Left colon (tissue), 2 donors: ENCODE measurements at places on chromosomes 7 and 10. TPM values are rescaled to one million over a fixed set of nuclear protein-coding genes. Genes with fewer than 3 reads are reported as not detected.

DNA sequence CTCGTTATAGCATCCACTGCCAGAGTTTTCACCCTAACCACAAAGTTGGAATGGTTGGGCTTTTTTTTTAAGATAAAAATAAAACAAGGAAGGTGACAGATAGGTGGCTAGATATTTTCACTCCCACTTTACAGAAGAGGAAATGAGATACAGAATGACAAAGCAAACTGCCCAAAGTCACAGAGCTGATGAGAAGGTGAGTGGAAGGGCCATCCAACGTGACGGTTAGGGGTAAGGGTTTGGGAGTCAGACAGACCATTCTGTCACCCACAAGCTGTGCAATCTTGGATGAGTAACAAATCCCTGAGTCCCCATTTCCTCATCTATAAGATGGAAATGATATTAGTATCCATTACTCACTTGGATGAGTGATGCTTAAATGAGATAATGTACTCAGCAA lies 106.9 kb upstream of the PDLIM1 start:
- DNase-seq = no peak

- DNase-seq = no peak
These were observed 9.5 kb downstream of the GLI3 start for GRCh38 chr7:42227541-42227935.

DNA sequence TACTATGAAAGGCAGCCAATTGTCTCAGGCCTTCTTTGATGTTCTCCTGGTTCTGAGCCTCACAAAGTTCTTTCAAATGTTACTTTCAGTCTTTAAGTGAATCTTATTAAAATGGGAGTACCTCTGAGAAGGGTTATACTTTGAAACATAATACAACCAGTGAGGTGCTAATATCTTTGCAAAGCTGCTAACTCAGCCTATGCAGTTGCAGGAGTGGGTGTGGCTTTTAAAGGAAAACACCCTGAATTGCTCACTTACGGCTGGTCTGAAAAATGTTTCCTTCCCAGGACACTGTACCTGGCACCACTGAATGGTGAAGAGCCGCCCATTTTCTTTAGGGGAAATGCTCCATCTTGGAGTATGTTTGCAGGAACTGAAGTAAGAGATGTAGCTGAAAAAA lies 130.9 kb downstream of the CHN2 start:
- DNase-seq = no peak

DNA sequence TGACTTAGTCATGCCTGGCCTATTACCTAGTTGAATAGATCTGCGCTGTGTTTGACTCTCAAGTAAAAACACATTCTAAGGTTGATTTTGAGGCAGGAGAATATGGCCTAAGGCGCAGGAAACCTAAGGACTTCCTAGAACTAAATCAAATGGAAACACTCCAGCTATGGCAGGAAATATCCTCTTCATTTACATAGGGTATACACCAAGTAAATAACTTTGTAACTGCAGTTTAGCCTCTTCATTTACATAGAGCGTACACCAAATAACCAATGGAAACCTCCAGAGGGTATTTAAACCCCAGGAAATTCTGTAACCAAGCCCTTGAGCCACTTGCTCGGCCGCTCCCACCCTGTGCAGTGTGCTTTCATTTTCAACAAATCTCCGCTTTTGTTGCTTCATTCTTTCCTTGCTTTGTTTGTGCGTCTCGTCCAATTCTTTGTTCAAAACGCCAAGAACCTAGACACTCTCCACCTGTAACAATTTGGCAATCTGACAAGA lies 35.6 kb upstream of the XRCC2 start:
- no peak for DNase-seq

DNA sequence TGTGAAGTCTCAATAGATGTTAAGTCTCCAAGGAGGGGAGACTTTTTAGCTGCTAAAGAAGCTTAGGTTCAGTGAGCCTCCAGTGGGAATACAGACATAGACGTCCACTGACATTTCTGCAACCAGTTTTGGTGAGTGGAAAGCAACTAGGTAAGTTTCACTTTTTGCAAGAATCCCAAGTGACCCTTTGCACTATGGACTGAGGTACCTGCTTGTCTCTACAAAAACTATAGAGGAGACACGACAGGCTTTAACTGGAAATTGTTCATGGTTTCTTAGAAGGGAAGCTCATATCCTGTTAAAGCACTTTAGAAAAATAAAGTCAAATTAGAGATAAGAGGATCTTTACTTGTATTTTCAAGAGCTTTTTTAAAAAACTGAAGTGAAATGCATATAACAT lies 38.6 kb downstream of the GBF1 start:
- DNase-seq = no peak

DNA sequence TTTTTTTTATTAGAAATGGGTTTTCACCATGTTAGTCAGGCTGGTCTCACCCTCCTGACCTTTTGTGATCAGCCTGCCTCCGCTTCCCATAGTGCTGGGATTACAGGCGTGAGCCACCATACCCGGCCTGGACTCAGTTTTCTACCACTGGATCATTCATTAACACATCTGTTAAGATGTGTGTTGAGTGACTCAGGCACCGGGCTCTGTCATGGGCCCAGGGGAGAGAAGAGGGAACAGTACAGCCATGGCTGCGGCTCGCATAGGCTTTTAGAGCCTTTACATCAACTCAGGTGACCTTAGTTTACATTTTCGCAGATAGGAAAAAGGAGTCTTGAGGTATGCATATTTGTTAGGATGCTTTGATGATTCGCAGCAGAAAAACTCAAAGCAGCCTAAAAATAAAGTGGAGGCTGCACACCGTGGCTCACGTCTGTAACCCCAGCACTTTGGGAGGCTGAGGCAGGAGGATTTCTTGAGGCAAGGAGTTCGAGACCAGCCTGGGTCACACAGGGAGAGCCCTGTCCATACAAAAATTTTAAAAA lies 3.1 kb upstream of the ARPC1B start:
- DNase-seq = no peak

DNA sequence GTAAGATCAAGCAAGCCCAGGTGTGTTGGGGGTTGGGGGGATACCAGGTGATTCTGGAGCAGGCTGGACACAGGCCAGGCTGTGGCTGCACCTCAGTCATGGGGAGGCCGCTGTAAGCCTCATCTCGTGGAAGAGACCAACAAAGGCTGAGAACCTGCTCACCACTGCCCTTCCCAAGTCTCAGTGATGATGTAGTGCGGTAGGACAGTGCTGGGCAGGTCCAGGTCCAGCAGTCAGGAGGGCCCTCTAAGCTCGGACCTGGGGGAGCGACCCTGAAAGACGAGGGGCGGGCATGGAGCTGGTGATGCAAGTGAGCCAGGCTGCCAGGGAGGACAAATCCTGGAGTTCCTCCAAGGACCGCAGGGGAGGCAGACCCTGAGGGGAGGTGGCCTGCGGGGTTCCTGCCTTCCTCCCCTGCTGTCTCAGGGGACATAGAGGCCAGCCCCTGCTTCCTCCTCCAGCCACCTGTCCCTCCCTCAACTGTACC lies 3.3 kb upstream of the PWWP2B start:
- peak; percentile 19 for DNase-seq

DNA sequence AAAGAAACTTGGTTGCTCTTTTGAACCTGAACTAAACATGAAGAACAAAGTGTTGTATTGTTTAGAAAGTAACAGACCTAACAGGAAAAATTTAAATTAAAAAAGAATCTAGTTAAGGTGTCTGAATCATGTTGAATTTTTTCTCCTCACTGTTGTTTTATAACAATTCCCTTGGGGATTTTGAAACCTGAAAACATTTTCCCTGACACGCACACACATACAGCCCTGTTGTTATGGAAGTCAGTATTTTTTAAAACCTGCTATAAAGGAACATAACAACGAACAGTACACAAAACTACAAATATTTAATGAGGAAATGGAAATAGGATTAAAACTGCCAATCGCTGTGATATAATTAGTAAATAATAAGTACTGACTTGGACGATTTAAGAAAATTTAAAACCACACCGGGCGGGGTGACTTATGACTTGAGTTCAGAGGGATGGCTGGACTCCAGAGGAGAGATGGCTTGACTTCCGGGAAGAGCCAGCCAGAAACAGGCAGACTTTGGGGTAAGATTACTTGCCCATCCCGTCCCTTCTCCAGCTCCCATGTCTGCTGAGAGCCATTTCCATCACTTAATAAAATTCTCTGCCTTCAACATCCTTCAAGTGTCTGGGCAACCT lies 16.2 kb upstream of the SPOCK2 start:
- no peak for DNase-seq

DNA sequence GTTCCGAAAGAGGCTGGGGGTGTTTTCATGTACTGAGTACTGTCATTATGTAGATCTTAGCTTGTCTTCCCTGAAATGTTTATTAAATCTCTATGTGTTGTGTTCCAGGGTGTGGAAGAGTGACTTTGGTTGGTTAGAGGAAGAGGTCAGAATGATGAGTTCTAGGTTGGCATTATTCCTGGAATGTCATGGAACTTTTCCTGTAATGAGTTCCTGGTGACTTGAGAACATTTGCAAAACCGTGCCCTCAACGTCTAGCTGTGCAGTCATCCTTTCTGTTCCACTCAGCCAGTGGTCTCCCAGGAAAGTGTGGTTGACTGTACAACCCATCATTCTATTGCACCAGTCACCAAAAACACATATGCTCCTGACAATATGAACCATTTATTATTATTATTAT lies 129.6 kb downstream of the BICC1 start:
- no peak for DNase-seq

GRCh38 chr10:34721208-34721840 lies 93.8 kb downstream of the PARD3 start:
- DNase-seq = no peak

DNA sequence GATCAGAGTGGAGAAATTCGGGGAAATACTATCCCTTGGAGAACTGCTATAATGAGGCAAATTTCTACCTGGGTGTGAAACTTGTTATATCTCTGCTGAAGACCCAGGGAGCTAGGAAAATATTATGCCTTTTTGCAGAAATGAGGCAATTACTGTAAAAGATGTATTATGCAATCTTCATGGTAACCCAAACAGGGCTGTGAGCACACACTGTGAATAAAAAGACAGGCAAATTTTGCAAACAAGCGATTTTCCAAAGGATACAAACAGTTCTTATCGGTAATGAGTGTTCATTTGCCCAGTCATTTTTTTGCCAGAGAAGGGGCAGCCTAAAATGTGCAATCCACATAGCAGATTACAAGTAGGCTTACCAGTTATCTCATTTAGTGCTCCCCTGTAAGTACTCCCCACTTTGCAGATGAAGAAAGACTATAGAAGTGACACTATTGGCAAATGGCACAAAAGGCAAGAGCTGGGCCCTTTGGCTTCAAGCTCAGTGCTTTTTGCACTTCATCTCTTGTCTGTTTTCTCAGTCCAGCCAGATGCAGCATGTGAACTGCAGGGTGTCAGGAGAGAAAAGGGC lies 205.8 kb downstream of the HECW1 start:
- DNase-seq = no peak

- DNase-seq = no peak
These were observed 66.3 kb upstream of the INHBA start for GRCh38 chr7:41769162-41769561.

DNA sequence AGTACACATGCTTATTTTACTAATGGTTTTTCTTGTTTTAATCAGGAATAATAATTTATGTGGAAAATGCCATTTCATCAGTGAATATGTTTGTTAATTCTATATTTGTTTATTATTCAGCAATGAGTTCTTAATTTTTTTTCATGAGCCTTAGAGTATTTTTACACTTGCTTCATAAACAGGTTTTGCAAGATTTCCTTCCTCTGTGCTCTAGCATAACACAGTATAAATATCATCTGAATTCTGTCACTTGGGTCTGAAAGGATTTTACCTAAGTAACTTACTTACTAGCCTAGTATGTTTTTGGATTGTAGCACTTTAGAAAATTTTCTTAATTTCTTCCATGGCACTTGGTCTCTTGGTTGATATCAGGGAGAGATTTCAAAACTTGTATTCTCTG lies 45.8 kb downstream of the GLCCI1 start:
- DNase-seq = no peak

GRCh38 chr10:115214829-115215228 lies 121.7 kb downstream of the ATRNL1 start:
- no peak for DNase-seq

DNA sequence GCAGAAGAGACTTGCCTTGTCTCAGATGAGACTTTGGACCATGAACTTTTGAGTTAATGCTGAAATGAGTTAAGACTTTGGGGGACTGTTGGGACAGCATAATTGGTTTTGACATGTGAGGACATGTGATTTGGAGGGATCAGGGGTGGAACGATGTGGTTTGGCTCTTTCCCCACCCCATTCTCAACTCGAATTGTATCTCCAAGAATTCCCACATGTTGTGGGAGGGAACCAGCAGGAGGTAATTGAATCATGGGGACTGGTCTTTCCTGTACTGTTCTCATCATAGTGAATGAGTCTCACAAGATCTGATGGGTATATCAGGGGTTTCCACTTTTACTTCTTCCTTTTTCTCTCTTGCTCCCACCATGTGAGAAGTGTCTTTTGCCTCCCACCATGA lies 229.7 kb upstream of the KCND2 start:
- DNase-seq = no peak

DNA sequence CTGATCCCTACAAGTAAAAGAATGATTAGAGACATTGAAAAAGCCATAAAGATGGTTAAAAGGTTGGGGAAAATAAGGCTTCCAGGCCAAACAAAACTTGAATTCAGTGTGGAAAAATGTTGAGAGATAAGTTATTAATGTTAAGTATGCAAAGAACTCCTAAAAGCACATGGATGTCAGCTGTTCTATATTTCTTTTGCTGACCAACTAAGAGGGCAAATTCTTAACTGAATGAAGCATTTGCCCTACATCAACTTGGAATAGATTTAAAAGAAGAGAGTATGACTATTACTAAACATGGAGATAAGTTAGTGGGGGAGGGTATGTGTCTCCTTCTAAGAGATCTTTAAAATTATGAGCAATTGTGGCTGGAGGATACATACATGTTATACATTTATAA lies 124.8 kb downstream of the KIAA1217 start:
- no peak for DNase-seq

DNA sequence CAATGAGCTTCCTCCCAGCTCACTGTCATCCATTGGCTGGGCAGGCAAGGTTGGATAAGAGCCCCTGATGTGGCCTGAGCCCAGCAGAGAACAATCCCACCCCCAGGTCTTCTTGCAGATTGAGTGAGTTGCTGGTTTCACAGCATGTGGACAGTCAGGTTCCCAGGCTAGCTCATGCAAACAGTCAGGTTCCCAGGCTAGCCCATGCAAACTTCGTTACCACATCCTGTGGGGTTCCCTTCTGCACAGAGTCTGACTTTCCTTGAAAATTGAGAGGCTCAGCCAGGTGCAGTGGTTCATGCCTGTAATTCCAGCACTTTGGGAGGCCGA lies 67.1 kb downstream of the TMEM130 start:
- no peak for DNase-seq

Gene FFAR4
- 44.4 TPM for total RNA-seq

Gene RRP12
- total RNA-seq = 15.1 TPM

Gene CAMK2G
- total RNA-seq = 56.1 TPM

Gene OR2A5
- total RNA-seq = not detected

Gene BTBD16
- total RNA-seq = 0.14 TPM

Gene EPO
- not detected for total RNA-seq

Gene C10orf143
- 3.4 TPM for total RNA-seq

Gene USP6NL
- total RNA-seq = 20.1 TPM
